Dorsolateral prefrontal cortex (tissue), 122 donors: ENCODE measurements at places on chromosomes 11 and 22.

- DNase-seq, result no peak
Observed at GRCh38 chr22:46362203-46362933, 26.9 kb downstream of the TRMU start.

DNA sequence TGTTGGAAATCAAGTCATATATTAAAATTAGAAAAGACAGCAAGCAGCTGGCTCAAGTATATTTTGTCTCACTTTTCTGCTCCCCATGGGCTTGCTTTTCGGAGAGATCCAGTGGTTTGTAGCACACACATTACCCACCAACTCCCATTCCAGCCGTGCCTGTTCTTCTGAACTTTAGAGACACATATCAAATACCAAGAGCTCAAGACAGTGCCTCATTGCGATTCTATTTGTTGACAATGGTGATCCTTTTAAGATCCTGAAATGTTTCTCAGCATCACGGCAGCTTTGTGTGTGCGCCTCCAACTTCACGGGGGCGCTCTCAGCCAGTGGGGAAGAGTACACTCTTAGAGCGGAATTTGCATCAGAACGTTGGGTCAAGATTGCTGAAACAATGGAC, 52.9 kb downstream of the BARX2 start:
- no peak for DNase-seq

- DNase-seq, result no peak
Observed at GRCh38 chr11:105799728-105800462, 190.0 kb downstream of the GRIA4 start.

DNA sequence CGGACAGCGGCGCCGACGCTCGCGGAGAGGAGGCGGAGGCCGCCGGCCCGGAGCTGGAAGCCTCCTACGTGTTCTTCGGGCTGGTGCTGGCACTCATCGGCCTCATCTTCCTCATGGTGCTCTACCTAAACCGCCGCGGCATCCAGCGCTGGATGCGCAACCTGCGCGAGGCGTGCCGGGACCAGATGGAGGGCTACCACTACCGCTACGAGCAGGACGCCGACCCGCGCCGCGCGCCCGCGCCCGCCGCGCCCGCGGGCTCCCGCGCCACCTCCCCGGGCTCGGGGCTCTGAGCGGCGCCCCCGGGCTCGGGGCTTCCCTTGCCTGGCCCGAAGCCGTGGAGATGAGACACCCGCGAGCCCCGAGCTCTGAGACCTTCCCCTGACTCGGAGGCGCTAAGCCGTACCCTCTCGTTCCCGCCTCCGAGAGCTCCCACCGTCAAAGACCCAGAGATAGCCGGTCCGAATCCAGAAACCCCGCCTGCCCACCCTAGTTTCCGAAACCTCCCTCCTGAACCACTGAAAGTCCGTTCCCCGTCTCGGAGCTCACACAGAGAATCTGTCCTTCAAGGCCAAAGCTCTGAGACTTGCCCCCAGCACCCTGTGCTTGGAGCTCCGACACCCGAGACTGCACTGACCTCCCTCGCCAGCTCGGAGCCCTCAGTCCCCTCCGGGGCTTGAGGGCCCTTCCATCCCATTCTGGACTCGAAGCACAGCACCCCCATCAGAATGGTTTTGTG, 1.5 kb downstream of the TPBGL start:
- no peak for DNase-seq

DNA sequence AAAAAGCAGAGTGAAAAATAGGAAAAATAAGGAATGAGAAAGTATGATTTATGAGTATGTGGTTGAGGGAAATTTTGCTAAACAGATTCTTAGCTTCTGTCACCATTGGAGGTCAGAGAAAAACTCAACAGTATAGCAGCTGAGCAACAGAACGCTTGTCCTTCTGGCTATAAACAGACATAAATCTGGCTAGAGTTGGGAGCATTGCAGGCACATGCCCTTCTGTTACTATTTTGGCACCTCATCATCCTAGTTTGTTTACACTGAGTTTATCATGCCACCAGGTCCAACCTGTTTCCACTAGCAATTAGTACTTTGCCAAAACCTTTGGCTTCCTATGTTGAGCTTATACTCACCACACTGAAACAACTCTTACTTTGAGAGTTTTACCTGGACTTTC, 6.9 kb downstream of the UBE4A start:
- DNase-seq, result no peak

GRCh38 chr11:58567889-58568512, 7.7 kb downstream of the LPXN start:
- DNase-seq, result no peak
